ENCODE measurements at places on chromosomes 7 and 10.

GRCh38 chr10:132365102-132365501, 31.9 kb upstream of the PWWP2B start:
- no peak for DNase-seq

DNA sequence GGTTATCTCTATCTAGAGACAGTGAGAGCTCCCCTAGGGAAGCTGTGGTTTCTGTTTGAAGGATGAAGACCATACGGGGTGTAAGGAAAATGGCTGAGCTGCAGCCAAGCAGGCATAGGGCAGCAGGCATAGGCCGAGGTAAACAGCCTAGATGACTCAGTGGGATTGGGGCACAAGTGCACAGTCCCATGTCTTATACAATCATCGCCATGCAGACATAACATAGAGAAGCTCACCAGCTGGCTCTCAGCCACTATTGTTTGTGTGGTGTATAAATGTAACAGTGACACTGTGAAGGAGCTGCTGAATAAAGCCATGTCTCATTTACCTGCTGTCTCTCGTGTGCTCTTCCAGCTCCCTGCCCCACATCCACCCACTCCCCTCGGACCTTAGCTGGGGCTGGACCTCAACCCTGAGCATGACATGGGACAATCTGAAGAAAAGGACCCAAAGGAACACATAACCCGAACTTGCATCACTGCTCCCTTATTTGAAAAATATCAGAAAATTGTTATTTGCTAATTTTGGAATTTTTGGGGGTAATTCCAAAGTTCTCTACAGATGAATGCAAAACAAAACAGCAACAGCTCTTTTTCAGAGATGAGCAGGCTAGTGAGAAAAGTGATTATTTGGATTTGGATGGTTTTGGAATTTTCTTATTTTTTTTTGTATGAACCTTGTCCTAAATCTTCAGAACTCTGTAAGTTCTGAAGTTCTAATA, 582.7 kb downstream of the REEP3 start:
- DNase-seq = no peak

- no peak for DNase-seq
These were observed 209.0 kb downstream of the POU6F2 start for GRCh38 chr7:39186671-39187070.

- no peak for DNase-seq
These were observed 2.0 kb downstream of the SRI start for GRCh38 chr7:88217675-88218428.
